ENCODE measurements at places on chromosomes 11 and 22.
A peak's percentile ranks its signal among the peaks of the same experiment; 100 is the strongest.

GRCh38 chr22:42562279-42562678, 8.5 kb downstream of the SERHL2 start:
- no peak for DNase-seq

- DNase-seq = no peak
These were observed 96.7 kb downstream of the LARGE1 start for GRCh38 chr22:33823552-33823951.

DNA sequence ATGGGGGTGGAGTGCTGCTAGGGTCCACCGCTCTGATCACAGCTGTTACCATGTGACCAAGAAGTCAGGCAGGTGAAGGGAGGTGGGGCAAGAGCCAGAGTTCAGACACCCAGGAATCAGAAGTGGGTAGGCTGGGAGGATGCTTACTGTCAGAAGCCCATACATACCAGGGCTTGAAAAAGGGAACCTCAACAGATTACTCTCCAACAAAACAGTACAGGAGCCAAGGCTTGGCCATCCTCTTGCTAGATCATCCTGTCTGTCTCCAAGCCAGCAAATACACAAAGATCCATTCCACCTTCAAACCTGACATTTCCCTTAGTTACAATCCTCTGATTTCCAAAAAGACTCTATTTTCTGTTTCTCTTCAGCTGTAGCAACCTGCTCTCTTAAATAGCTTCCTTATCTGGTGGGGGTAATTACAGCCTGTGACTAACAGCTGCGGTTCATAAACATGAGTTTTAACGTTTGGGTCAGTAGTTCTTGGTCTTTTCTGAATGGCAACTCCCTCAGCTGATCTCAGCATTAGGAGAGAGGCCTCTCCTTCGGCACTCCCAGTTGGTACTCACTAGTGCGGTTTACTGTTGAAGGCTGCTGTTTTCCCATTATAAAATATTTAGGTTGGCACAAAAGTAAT, 31.1 kb upstream of the WT1 start:
- DNase-seq = no peak

GRCh38 chr11:119169282-119169719, 776 bp downstream of the NLRX1 start:
- peak; percentile 53 for DNase-seq

DNA sequence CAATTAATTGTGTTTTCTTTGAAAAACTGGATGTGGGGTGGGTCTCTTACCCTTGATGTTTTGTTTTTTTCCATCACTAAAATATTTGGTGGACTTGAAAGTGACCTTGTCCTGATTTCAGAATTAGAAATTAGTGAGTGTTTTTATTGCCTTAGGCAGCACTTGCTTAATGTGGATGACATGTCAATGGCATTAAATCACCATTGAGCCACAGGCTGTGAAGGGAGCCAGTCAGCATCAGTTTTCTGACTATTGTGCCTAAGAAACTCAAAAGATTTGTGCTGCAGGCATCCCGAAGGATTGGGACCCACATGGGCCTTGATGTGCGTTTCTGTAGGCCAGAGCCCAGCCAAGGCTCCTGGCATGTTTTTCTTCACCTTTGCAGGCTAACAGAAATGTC, 53.8 kb downstream of the SWAP70 start:
- no peak for DNase-seq

GRCh38 chr11:128465946-128466705, 121.2 kb downstream of the ETS1 start:
- DNase-seq = no peak

DNA sequence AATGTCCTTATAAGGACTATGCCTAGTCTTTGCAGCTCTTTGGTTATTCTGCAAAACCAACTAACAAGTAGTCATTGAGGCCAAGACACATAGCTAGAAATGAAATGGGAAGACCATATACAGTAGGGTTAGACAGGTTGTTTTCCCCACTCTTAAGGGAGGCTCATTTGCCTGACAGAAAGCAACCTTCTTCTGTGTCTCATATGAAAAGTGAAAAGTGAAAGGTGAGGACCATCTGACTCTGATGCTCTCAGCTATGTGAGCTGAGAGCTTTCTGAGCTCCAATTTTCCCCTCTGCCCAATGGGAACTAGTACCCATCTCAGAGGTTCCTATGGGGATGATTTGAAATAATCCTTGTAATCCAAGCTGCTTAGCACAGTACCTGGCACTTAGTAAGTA, 142.0 kb upstream of the BDNF start:
- no peak for DNase-seq

- DNase-seq = no peak
These were observed 25.5 kb downstream of the ARHGAP42 start for GRCh38 chr11:100712583-100712982.

GRCh38 chr22:19113429-19113828, 8.8 kb downstream of the DGCR2 start:
- DNase-seq = no peak

- DNase-seq = no peak
These were observed 14.5 kb downstream of the SLC35F2 start for GRCh38 chr11:107844041-107844440.

- DNase-seq = peak; percentile 20
These were observed 57.4 kb upstream of the NUP160 start for GRCh38 chr11:47905358-47906059.

DNA sequence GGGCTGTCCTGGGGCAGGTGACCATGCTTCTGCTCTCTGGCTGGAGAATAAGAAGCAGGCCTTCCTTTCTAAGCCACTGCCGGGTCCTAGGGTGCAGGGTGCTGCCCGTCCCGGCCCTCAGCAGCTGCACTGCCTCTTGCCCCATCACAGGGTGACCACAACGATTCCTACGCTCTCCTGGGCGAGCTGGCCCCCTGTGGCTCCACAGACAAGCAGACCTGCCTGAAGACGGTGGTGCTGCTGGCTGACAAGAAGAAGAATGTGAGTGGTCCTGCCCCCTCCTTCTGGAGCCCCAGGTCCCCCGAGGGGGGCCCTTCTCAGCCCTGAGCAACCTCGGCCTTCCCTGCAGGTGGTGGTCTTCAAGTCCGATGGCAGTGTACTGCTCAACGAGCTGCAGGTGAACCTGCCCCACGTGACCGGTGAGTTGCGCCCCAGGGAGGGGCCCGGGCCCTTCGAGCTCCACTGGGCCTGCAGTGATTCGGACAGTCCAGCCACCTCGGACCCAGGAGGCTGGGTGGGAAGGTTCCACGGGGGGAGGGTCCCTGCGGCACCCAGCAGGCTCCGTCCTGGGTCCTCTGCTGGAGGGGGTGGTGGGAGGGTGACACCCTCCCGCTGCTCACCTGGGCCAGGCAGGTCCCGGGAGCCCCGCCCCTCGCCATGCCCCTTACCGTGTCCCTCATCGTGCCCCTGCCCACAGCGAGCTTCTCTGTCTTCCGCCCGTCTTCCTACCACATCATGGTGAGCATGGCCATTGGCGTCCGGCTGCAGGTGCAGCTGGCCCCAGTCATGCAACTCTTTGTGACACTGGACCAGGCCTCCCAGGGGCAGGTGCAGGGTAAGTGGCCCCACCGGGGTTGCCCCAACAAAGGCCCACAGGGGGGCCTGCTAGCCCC, 8.3 kb downstream of the MUC2 start:
- DNase-seq = no peak

DNA sequence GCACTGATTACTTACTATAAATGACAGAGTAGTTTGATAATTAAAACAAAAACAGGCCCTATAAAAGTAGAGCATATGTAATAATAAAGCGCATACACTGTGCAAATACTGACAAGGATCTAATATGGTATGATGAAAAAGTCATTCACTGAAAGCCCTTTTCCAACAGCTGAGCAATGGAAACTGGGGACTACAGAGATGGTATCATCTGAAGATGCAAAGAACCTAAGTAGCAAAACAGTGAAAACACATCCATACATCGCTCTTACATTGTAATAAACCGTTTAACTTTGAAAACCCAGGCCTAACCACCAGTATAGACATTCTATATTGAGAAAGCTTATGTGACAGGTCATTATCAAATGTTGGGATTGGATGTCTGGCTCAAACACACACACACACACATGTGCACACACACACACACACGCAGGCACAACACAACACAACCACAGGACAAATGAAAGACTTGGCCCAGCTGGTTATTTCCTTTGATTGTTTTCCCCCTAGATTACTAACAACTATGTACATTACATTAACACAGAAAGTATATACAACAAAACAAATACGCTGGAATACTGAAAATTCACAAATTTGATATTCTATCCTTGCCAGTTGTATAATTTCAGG, 119.5 kb downstream of the APOL5 start:
- DNase-seq = no peak

DNA sequence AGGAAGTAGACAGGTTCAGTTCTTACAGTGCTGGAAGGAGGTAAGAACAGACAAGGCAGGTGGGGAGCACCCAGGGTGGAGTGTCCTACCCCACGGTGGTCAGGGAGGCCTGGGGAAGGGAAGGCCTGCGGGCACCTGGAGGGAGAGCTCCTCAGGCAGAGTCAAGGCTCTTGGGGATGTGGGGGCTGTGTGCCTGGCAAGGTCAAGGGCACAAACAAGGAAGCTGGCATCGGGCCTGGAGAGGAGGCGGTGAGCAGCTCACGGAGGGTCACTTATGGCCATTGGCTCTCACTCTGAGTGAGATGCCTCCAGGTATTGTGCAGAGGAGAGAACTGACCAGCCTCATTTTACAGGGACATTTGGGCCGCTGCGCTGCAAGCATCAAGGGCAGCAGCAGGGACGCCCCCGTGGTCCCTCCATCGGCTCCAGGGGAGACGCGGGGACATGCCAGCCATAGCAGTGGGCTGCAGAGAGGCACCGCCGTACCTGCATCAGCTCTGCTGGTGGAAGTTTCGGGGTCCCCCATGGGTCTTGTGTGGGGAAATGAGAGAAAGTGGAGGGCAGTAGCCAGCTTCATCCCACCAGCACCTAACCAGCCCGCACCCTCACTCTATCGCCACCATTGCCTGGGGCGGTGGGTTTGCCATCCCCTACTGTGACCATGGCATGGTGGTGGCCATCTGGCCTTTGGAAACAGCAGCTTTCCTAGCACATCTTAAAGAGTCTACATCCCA, 37.5 kb upstream of the RTL6 start:
- DNase-seq = no peak

DNA sequence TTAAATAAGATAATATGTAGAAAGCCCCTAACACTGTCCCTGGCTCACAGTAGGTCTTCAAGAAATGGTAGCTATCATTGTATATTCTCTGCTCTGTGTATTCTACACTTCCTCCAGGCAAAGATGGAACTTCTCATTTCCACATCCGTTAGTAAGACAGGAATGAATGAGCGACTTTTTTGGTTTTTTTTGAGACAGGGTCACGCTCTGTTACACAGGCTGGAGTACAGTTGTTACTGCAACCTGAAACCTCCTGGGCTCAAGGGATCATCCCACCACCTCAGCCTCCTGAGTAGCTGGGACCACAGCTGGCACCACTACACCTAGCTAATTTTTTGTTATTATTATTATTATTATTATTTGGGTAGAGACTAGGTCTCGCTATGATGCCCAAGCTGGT, 2.3 kb upstream of the CLPB start:
- peak; percentile 31 for DNase-seq

DNA sequence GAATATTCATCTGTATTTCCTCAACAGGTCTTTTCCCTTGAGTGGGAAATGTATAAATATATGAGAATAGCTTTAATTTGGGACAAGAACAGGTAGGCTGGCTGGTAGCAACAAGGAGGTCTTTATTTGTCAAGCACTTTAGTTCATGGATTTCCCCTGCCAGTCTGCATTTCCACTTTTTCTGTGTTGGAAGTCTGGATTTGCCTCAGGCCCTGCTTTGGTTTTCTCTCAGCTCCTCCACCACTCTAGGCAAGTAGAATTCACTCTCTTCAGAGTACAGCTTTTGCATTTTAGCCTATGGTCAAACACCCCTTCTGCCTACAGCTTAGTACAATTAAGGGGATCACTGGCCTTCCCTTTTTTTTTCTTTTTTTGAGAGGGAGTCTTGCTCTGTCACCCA, 57.1 kb downstream of the QSER1 start:
- DNase-seq = no peak

- DNase-seq = no peak
These were observed 66.7 kb downstream of the SYN3 start for GRCh38 chr22:32991353-32992101.

DNA sequence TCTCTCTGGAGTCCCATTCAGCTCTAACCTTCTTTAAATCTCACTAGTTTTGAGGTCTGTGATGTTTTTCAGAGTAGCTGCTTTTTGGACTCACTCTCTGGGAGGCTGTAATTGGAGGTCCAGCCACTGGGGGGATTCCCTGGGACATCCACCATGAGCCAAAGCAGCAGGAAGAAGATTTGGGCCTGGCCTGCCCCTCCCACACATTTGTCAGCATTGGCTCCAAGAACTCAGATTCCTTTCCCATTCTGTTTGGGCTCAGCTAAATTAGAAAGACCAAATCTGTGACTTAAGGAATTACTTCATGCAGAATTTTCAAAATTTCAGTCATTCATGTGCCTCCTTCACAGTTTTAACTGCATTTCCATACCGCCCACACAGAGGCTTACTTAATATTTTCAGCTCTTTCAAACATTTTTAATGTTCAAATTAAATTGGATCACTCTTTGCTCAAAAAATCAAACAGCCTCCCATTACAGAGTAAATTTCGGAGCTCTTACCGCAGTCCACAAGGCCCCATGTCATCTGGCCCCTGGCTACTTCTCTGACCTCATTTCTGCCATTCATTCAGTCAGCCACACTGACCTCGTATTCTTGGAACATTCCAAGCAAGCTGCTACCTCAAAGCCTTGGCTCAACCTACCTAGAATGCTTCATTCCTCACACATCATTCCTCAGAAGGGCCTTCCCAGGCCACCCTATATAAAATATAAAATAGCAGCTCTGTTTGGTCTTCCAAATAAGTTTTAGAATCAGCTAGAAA, 54.5 kb upstream of the RRAS2 start:
- DNase-seq = peak; percentile 40

- no peak for DNase-seq
These were observed 353.4 kb downstream of the SOX6 start for GRCh38 chr11:16002942-16003341.

- DNase-seq = no peak
These were observed 13.2 kb upstream of the LINC01488 start for GRCh38 chr11:69468221-69468620.

GRCh38 chr11:78829146-78829545, 254.5 kb upstream of the NARS2 start:
- no peak for DNase-seq

DNA sequence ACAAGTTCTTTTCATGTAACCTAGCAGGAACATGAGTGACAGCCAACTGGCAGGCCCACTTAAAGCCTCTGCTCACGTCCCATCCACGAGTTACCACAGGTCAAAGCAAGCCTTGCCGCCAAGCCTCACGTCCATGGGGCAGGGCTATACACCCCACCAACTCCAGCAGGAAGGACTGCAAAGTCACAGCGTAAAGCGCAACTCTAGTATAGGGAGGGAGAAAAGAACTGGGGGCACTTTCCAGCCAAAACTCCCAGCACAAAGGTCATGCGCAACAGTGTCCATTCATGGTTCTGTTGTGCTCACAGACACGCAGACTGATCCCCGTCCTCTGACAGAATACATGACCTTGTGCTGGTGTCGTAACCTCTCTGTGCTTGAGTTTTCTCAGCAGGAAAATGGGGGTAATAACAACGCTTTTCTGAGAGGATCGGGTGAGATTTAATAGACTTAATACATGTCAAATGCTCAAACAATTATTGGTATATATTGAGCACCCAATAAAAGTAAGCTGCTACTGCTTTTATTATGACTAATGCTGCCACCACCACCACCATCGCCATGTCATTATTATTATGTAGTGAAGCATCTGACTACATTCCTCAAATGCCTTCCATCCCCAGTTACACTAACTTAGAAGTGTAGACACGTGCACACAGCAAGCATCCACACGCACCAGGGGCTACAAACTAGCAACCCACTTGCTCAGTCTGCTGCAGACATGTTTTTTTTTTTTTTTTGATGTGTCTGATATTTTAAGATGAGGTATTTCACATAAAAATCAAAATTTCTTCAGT, 104.4 kb upstream of the PARVA start:
- DNase-seq = no peak
